ENCODE measurements at places on chromosomes 5 and 9.

DNA sequence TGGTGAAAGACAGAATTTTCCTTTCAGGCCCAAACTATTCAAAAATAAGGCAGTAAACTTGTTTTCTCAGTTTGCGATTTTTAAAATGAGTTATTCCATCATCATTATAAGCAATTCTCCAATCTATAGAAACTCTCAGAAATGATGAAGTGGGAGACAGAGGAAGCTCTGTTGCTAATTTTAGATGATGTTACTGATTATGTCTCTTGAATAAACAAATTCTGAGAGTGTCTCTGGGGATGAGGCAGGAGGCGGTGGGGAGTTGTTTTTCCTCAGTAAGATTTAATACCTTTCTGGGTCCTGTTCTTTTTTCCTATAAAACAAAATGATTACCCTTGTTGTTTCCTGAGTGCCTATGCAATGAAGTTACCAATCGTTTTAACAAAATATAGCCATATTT is 43.9 kb upstream of the TEX48 start:
- no peak for DNase-seq

DNA sequence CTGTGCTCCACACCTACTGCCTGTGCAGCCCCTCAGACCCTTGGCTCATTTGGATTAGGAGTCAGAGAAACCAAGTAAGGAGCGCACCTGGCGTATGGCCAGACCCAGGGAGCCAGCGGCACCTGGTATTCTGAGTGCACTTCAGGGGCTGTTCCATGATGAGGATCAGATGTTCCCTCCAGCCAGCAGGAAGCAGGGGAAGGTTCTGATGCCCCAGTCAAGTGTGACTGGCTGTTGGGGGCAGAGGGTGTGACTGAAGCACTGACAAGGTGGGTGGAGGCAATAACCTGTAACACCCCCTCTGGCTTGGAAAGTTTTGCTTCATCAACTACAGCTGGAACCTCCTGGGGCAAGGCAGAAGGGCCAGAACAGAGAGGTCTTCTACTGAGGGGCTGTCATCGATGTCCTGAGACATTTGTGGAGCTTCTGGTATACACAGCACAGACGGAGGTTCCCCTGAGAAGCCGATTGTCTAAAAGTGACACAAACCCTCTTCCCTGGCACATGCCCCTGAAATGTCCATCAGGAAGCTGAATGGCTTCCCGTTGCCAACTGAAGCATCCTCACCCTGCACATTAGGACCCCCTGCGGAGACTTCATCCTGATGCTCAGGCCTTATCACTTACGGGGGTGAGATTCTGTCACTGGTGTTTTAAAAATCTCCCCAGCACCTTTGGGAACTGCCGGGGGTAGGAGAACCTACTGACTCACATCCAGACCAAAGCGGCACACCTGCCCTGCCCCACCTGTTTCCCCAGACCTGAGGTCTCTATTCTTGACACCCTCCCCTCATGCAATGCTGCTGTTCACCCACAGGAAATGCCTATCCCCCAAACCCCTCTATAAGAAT is 21.1 kb downstream of the TRAF1 start:
- DNase-seq = no peak

- DNase-seq = no peak
Measured at GRCh38 chr5:54520940-54521339, 3.4 kb downstream of the SNX18 start.

DNA sequence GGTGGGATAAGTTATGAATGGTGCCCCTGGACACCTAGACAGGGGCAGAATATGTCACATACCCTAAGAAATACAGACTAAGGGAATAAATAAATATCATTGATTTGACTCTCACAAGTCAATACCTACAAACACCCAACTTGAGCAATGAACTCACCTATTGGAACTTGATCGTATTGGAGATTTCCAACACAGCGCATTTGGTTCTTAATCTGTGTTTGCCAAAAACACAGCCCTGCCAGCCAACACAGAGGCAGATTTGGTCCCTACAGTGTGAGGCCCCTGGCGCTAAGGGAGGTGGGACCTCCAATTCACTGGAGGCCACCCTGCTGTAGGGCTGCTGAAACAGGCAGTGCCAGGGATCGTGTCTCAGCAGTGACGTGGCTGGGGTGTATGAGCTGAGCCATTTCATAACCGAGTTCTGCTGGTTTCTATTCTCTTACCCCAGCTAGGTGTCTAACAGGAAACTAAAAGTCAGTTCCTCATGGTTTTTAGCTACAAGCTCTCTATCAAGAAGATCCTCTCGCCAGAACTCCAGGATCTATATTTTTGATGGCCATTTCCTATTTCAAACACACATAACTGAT is 84.5 kb downstream of the SLC1A1 start:
- DNase-seq = no peak

GRCh38 chr5:149609640-149610219 is 28.4 kb downstream of the ARHGEF37 start:
- no peak for DNase-seq

- no peak for DNase-seq
Measured at GRCh38 chr5:87339986-87340385, 72.3 kb downstream of the RASA1 start.

- DNase-seq = no peak
Measured at GRCh38 chr5:178478370-178478769, 111.8 kb downstream of the COL23A1 start.

- peak; percentile 57 for DNase-seq
Measured at GRCh38 chr9:80285326-80285725, 713.6 kb downstream of the TLE4 start.

DNA sequence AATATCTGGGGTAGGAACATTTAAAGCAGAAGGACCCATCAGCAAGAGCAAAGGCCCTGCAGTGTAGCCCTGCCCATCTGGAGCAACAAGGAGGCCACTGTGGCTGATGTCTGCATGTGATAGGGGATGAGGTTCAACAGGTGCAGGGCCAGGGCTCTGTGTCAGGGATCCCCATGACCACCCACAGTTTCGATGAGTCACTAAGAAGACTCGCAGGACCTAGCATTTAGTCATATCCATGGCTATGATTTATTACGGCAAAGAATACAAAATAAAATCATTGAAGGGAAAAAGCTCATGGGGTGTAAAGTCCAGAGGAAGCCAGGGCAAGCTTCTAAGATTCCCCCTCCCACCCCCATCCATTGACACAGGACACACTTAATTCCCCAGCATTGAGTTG is 188.6 kb downstream of the ADGRV1 start:
- no peak for DNase-seq

- DNase-seq = no peak
Measured at GRCh38 chr5:39262981-39263380, 43.6 kb upstream of the FYB1 start.

DNA sequence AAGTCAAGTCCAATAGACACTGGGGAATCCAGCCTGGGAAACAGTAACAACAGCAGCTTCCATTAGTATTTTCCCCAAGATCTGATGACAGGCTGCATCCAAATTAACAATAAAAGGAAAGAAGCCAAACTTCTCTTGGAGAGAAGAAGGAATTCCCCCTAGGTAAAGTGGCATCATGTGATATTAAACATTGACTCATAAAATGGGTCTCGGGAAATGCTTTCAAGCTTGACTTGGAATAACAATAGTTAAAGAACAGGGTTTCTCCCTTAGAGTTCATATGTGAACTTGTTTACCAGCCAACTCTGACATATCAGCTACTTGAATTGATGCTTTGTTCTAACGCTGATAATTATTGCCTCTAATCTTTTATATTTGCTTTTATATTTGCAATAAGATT is 45.4 kb downstream of the ENTREP1 start:
- no peak for DNase-seq

DNA sequence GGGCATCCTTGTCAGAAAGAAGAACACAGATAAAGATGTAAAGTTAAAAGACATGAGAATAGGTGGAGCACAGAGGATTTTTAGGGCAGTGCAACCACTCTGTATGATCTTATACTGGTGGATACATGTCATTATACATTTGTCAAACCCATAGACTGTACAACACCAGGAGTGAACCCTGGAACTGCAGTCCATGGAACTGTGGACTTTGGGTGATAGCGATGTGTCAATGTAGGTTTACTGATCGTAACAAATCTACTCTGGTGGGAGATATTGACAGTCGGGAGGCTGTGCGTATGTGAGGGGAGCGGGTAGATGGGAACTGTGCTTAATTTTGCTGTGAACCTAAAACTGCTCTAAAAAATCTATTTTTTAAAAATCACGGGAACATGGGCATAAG is 60.6 kb downstream of the MROH2B start:
- no peak for DNase-seq

DNA sequence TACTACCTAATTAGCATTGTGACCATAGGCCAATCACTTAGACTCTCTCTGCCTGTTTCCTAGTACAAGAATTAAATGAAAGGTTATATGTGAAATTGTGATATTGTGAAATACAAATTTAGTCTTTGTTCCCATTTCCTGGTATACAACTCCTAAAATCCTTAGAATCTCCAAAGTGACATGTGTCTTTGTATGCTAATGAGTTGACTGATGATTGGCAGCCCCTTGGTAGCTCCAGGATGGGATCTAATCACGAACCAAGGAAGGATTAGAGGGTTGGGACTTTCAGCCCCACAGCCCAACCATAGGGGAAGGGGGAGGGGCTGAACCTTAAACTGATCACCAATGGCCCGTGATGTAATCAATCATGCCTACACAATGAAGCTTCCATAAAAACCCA is 31.6 kb downstream of the ATP6V0E1 start:
- DNase-seq = no peak

GRCh38 chr9:37575921-37576721 is at the start of gene FBXO10:
Gene FBXO10, minus strand, starts transcription at chr9:37576380. Its CDS starts 34,612 bp downstream, at chr9:37541768.
- DNase-seq = peak; percentile 95

DNA sequence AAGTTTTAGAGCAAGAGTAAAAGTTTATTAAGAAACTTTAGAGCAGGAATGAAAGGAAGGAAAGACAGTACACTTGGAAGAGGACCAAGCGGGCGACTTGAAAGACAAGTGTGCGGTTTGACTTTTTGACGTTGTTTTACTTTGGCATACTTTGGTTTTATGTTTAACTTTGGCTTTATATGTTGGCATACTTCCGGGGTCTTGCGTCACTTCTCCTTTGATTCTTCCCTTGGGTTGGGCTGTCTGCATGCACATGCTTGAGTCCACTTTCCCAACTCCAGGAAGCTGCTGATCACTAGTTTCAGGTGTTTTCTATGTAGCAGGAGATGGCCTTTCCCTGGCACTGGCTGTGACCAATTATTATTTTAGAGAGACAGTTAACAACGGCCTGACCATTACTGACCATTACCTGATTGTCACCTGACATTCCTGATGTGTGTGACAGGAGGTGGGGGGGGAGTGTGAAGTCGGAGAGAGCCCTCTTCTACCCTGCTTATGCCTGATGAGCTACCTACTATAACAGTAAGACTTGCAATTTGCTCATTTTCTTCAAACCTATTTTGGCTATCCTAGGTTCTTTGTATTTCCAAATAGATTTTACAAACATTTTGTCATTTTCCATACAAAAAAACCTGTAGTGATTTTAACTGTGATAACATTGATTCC is 45.5 kb downstream of the TNFSF8 start:
- no peak for DNase-seq

GRCh38 chr9:29062446-29062845 is 1489.2 kb upstream of the C9orf72 start:
- no peak for DNase-seq

GRCh38 chr9:93126151-93126781 is 7.8 kb downstream of the NINJ1 start:
- DNase-seq = no peak

- no peak for DNase-seq
Measured at GRCh38 chr9:27384262-27385014, 87.5 kb upstream of the EQTN start.

GRCh38 chr5:135715267-135716055 is 119.0 kb upstream of the SLC25A48 start:
- DNase-seq = no peak

GRCh38 chr5:151079838-151080612 is 809 bp downstream of the TNIP1 start:
- no peak for DNase-seq

- DNase-seq = no peak
Measured at GRCh38 chr5:76720988-76721569, 5.2 kb downstream of the F2R start.

DNA sequence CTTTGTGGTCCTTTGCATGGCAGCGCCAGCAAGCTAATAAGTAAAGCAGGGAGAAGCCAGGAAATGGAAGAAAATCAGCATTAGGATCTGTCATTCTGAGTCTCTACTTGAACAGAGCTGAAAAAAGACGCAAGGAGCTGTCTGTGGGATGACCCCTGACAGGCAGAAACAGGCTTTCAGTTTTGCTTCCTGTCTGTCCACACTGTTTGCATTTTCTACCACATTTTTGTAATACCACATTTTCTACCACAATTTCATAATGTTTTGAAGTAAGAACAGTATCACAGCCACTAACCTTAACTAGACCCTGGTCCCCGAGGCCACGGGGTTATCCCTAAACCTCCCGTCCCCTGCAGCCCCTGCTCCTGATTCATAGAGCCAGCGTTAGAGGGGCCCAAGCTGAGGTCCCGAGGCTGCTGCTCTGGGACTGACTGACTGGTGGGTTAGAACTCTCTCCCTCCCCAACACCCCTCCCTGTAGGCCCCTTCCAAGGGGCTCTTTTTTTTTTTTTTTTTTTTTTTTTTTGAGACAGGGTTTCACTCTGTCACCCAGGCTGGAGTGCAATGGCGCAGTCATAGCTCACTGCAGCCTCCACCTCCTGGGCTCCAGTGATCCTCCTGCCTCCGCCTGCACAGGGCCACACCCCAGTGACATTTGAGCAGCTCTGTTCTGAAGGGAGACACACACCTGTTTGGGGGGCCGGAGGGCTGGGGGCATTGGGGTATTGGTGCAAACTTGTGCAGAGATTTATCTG is 4.0 kb upstream of the CLIC3 start:
- no peak for DNase-seq

DNA sequence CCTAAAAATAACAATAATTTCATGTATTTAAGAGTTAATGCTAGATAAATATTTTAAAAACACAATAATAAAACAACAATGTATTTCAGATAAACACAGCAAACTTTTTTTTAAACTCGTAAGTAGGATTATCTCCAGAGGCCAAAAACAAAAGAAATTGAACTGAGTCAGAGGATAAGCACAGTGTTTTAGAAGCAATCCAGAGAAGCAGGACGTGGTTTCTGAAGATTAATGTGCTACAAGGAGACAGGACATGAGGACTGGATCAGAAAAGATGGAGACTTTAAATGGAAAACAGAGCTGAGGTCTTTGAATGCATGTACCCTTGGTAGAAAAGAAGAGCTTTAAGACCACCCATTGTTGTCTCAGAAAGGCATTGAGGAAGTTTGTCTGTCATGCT is 491.2 kb upstream of the TLE4 start:
- DNase-seq = no peak
